ENCODE measurements at places on chromosomes 13 and 19. TPM values are rescaled to one million over a fixed set of nuclear protein-coding genes. Genes with fewer than 3 reads are reported as not detected.

NLRP4 gene
- total RNA-seq, result not detected

LRRC25 gene
- total RNA-seq, result not detected

FAM83E gene
- total RNA-seq, result 1.3 TPM

SIGLEC5 gene
- total RNA-seq, result not detected

CTXN1 gene
- 1.9 TPM for total RNA-seq

KLK5 gene
- total RNA-seq, result 0.65 TPM

KLHL1 gene
- total RNA-seq, result not detected

FBL gene
- total RNA-seq, result 52.9 TPM

FFAR2 gene
- total RNA-seq, result not detected

CAMSAP3 gene
- not detected for total RNA-seq

PNMA8B gene
- total RNA-seq, result 1.1 TPM

KLK6 gene
- total RNA-seq, result not detected

ATP13A1 gene
- total RNA-seq, result 72.5 TPM

SLC7A10 gene
- not detected for total RNA-seq

C19orf38 gene
- total RNA-seq, result 0.24 TPM

CPB2 gene
- not detected for total RNA-seq

MEIS3 gene
- total RNA-seq, result 51.6 TPM

DOCK6 gene
- total RNA-seq, result 15.9 TPM

ZNF536 gene
- total RNA-seq, result 1.1 TPM

KLK3 gene
- not detected for total RNA-seq

FRY gene
- total RNA-seq, result 11.2 TPM

CEACAM6 gene
- total RNA-seq, result not detected

DNAAF3 gene
- 0.24 TPM for total RNA-seq

YJEFN3 gene
- total RNA-seq, result 0.24 TPM

KANK3 gene
- total RNA-seq, result 0.16 TPM

PEAK3 gene
- under 0.01 TPM for total RNA-seq

GARIN5B gene
- not detected for total RNA-seq

CEACAM3 gene
- not detected for total RNA-seq

ZNF112 gene
- 9.1 TPM for total RNA-seq

FAM124A gene
- total RNA-seq, result 0.97 TPM

TEX101 gene
- not detected for total RNA-seq

LRCH1 gene
- total RNA-seq, result 11.5 TPM

LAMP1 gene
- total RNA-seq, result 213 TPM

INSR gene
- total RNA-seq, result 36.7 TPM

ZNF562 gene
- 43.7 TPM for total RNA-seq

CGB1 gene
- not detected for total RNA-seq

ETV2 gene
- 0.65 TPM for total RNA-seq

C19orf53 gene
- 42.6 TPM for total RNA-seq

HSD17B14 gene
- total RNA-seq, result 14.6 TPM

MAP3K10 gene
- total RNA-seq, result 9.7 TPM

MAMSTR gene
- 1.5 TPM for total RNA-seq

SRRM5 gene
- not detected for total RNA-seq

CYP2S1 gene
- not detected for total RNA-seq

ZNF878 gene
- 0.32 TPM for total RNA-seq

GPR183 gene
- total RNA-seq, result 0.97 TPM
